ENCODE measurements at places on chromosomes 3 and 15. TPM values are rescaled to one million over a fixed set of nuclear protein-coding genes. Genes with fewer than 3 reads are reported as not detected.

The ITIH4 gene
- 26.4 TPM for total RNA-seq

DNA sequence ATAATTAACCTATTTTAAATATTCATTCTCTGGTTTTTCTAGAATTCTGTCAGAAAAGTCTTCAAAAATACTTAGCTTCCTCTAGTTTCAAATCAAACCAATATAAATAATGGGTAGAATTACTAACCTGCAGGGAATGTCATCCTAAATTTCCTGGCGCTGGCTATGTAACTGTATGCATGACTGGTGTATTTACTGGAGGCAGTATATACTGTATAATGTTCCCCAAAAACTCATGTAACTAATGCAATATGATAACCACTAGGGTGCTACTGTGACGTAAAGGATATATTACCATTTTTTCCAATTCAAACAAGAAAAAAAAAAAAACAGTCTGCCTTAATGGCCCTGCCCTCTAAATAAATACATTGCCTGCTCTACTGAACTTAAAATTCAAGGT, 407.5 kb downstream of the MECOM start:
- no peak for DNase-seq

The IQSEC1 gene
- 71.2 TPM for total RNA-seq

The TEX264 gene
- 21.0 TPM for total RNA-seq

- DNase-seq = no peak
These were observed 6.5 kb downstream of the CPEB1 start for GRCh38 chr15:82640672-82641071.

DNA sequence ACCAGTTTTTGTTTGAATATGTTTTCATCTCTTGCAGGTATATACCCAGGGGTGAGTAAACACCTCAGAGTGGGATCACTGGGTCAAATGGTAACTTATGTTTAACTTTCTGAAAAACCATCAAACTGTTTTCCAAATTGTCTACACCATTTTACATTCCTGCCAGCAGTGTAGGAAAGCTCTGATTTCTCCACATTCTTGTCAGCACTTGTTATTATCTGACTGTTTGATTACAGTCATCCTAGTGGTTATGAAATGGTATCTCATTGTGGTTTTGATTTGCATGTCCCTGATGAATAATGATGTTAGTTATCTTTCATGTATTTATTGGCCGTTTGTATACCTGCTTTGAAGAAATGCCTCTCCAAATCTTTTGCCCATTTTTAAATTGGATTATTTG, 13.8 kb downstream of the FSD2 start:
- DNase-seq = no peak

GRCh38 chr3:31502803-31503221, 29.9 kb upstream of the STT3B start:
- DNase-seq = no peak

DNA sequence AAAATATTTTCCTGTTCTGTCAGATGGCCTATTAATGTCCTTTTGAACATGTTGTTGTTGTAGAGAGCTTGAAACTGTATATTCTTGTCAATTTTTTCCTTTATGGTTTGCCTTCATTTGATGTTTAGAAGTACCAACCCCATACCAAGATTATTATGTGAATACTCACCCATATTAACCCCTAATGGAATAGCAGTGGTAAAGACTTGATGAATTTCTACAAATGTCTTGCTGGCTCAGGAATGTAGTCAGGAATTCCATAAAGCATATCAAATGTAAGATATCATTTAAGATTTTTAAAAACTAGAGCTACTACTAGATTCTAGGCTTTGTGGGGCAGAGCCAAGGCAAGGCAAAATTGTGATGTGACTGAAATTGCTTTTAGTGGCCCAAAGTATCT, 30.0 kb downstream of the MYO5A start:
- no peak for DNase-seq

DNA sequence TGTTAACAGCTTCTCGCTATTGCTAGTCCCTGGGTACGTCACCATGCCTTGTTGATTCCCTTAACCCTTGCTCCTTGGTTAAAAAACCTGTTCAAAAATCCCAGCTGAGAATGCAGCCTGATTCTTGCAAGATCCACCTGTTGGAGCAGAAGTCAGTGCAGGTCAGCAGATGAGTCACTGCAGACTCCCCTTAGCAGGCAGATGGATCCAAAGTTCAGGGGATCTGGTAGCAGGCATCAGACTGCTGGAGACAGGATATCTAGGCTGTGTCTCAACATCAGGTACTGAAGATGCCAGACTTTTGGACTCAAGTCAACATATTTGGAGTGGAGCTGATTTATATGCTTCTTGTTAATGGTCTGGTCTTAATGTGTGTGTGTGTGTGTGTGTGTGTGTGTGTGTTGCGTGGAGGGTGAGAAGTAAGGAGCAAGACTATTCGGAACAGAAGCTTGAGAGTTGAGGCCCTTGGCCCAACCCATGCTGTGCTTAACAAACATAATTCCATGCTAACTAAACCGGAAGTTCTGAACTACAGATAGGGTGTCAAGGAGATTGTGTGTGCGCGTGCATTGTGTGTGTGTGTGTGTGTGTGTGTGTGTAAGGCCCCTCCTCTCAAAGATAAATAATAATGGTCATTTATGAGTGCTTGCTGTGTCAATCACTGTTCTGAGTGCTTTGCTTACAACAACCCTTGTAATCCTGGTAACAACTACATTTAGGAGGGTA, 1.0 kb upstream of the C3orf52 start:
- no peak for DNase-seq

DNA sequence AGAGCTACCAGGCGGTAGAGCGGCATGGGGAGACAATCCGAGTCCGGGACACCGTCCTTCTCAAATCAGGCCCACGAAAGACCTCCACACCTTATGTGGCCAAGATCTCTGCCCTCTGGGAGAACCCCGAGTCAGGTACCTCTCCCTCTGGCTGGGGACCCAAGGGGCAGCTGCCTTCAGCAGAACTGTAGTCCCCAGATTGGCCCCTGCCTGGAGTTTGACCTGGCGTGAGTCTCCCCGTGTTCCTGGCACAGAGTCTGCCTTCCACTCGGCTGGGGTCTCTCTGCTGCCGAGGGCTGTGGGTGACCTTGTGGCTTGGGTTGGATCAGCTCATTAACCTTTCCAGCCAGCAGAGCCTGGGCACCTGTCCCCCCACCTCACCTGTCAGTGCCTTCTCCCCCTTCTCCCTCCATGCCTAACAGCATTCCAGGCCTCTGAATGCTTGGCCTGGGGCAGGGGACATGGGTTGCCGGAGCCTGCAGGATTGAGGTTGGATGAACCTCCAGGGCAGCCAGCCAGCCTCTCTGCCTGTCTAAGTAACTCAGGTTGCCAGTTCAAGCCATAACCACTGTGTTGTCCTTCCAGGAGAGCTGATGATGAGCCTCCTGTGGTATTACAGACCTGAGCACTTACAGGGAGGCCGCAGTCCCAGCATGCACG, 6.8 kb upstream of the CHST14 start:
- DNase-seq = no peak

DNA sequence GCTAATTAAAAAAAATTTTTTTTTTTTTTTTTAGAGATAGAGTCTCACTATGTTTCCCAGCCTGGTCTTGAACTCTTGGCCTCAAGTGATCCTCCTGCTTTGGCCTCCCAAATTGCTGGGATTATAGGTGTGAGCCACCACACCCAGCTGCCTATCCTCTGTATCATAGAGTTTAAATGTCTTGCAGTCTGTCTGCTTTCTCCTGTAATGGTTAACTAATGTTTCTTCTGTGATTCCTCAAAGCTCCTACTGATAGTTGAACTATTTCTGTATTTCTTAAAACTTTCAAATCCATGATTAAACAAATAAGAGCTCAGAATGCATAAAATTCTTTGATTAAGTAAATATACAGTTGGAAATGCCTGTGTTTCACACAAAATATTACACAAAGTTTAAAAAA, 115.4 kb upstream of the TPM1 start:
- no peak for DNase-seq

DNA sequence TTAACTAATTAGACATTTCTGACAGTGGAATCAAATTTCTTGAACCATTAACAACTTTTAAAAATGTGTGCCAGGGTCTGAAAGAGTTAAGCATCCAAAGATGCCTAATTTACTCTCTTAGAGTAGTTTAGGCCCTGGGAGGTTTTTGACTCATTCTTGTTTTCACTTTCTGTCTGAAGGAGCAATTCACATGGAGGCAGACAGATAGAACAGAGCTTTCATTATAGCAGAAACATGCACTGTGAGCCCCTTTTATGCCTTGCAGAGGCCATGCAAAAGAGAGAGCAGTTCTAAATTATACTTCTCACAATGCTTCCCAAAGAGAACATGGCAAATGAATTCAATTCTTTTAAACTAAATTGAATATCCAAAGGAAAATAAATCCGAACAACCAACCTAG, 554.8 kb downstream of the MFSD1 start:
- DNase-seq = no peak

The ARPP21 gene
- not detected for total RNA-seq

- DNase-seq = no peak
These were observed 227.1 kb downstream of the RPLP1 start for GRCh38 chr15:69679623-69680228.

The PLCD1 gene
- 64.4 TPM for total RNA-seq

DNA sequence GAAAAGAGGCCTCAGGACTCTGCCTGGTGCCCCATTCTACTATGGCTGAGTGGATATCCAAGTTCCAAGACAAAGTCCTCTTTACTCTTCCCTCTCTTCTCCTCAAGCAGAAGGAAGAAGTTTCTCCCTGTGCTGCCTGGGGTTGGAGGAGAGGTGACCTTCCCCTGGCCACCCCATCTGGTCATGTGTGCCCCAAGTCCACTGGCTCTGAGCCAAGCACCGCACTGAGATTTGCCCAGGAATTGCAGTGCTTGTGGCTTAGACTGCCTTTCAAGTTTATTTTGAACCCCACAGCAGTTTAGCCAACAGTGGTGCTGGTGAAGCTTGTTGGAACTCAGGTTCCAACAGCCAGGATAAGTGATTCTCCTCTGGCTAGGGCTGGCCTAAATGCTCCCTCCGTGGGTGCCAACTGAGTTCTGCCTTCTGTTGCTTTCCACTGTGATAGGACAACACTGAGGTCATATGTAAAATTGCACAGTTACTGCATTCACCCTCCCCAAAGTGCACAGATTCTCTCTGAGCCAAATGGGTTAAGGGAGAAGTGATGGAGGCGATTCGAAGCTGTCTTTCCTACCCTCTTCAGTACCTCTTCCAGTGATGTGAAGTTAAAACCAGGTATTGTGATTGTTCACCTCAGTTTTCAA, 69.9 kb downstream of the TMCO5A start:
- DNase-seq = no peak

DNA sequence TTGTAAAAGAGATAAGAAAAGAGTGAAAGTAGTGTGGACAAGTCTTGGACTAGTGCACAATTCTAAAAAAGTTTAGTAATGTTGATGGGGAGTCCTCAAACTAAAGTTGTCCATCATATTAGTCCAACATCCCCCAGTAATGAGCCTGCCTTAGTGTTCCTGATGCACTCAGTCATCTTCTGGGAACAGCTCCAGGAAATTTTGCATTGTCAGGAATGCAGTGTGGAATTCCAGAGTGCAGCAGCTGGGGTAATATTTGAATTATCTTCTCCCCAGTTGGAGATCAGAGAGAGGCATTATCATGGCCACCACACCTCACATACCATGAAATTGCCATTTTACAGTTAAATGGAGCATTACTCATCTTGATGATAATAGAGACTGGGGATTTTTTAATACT, 528.8 kb upstream of the NAALADL2 start:
- DNase-seq = no peak
